ENCODE measurements at places on chromosomes 1 and 21.

- DNase-seq = no peak
Observed at GRCh38 chr1:35554266-35555211, 2.7 kb downstream of the KIAA0319L start.

- no peak for DNase-seq
Observed at GRCh38 chr1:184941410-184941733, 32.9 kb downstream of the NIBAN1 start.

- no peak for DNase-seq
Observed at GRCh38 chr1:5661196-5662085, 330.8 kb downstream of the NPHP4 start.

DNA sequence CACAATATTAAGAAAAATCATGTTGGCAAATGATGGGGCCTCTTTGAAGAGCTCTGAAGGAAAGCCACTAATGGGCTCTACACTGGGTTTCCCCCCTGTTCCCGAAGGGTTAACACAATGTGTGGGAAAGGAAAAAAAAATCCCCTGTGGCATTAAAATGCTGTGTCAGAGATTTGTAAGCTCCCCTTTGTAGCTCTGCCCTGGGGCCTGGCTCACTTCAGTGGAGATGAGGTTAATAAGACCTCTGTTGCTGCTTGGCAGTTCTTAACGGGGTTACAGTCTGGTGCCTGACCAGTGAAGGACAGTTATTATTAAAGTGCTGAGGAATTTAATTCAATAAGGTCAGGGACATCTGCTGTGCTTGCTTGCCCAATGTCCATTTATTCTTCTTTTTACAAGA, 129.7 kb upstream of the UBE2U start:
- DNase-seq = no peak

DNA sequence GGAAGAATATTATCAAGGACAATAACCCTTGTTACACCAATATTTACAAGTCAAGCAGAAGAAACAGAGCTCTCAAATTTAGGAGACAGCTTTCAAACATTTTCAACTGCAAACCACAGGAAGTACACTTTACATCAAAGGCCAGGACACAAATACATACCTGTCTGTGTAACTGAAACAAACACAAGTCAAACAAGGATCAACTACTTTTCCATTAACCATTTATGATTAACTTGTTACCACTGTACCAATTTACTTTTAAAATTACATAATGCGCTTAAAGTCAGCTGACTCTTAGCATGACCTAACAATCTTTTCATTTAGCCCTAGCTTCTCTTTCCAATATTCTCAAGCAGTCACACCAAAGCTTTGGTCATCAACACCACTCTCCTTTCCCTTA, 43.5 kb downstream of the TRIM33 start:
- no peak for DNase-seq

DNA sequence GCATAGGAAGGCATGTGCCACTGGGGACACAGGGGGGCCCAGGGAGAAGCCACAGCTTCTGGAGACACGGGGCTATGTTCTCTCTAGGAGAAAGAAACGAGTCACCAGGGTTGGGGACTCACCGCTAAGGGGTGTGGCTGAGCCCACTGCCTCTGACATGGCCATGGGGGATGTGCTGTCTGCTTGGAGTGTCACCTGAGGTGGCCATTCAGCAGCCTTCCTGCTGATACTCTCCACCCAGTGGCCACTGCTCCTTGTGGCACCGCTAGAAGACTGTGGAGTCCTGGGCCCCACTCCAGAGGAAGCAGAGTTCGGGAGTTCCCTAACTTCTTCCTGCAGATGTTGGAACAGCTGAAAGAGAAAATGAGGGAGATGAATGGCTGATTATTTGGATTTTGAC, 91.2 kb upstream of the SLC45A1 start:
- DNase-seq = no peak

DNA sequence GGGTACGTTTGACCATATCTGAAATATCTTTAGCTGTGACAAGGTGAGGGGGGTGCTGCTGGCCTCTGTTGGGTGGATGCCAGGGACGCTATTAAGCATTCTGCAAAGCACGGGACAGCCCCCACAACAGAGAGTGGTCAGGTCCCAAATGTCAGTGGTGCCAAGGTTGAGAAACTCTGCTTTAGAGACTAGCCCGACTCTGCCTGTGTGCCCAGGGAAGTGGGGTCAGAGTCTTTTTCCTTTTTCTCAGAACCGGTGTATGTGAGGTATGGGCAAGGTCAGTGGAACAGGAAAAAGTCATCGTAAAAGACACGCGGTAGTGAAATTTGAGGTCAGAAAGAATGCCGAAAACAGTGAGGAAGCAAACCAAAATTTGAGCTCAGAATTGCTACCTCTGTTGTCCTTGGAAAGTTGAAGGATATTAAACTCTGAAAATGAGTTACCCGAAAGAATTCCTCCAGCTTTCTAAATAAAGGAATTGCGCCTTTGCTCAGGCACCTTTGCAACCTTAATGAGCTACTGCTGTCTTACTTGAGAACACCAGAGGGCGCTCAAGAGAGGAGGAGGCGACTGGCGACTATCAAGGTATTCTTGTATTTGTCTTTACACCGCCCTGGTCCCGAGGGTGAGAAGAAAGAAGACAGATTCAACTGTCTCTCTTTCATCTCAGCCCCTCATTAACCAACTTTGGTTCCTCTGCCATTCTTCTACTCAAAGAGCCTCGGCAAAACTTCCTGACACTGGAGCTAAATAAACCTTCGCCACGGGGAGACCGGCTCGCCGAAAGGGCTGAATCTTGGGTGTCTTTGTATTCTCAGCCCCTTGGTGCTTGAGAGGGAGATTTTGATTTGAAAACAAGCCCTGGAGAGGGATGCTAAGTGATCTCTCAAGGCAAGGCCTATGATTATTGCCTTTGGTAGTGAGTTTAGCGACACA, 85.4 kb upstream of the OLIG2 start:
- DNase-seq = no peak

GRCh38 chr1:61226791-61227567, 144.6 kb downstream of the NFIA start:
- DNase-seq = peak; percentile 59

- DNase-seq = no peak
Observed at GRCh38 chr1:192914092-192914491, 105.3 kb downstream of the RGS2 start.

GRCh38 chr1:54280651-54281050, 80.7 kb downstream of the MRPL37 start:
- no peak for DNase-seq

DNA sequence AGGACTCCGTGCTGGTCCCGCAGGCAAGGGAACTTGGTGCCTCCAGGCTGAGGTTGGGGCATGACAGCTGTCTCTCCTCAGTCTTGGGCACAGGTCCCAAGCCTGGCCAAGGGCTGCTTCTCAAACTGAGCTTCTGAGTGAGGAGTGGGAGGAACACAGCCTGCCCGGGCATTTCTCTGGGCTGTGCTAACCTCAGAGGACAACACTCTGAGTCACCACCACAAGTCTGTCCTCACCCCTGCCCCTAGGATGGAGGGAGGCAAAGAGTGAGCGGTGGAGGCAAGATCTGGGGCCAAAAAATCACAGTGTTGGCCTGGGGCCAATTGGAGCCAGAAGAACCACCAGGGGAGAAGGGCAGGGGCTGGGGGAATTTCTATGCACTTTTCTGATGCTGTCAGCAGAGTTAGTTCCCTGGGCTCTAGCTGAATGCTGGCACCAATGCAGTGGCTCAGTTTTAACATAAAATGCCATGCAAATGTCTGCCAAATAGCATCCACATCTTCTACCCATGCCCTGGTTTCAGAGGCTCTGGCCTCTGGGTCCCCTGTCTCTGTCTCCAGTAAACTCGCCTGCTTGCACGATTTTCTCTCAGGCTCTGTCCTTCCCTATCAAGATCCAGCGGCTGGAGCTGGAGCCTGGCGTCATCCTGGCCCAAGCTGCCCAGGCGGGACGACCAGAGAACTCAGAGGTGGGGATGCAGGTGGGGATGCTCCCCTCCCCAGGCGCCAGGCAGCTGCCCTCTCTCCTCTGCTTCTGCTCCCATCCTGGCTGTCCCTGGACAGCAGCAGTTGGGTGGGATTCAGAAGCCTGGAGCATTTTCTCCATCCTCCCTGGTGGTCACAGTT, 11.0 kb upstream of the CDK18 start:
- no peak for DNase-seq

- no peak for DNase-seq
Observed at GRCh38 chr21:46001821-46002681, 20.5 kb downstream of the COL6A1 start.

- no peak for DNase-seq
Observed at GRCh38 chr1:175216444-175216843, 23.9 kb upstream of the KIAA0040 start.

- no peak for DNase-seq
Observed at GRCh38 chr1:8765198-8765597, 52.2 kb downstream of the RERE start.

GRCh38 chr1:233843525-233844204, 60.8 kb upstream of the SLC35F3 start:
- DNase-seq = no peak

GRCh38 chr1:26697431-26697977, 1.7 kb downstream of the ARID1A start:
- DNase-seq = no peak

- no peak for DNase-seq
Observed at GRCh38 chr1:157878059-157878458, 36.5 kb upstream of the CD5L start.

- no peak for DNase-seq
Observed at GRCh38 chr1:217049721-217050120, 326.5 kb upstream of the ESRRG start.

- no peak for DNase-seq
Observed at GRCh38 chr1:166884040-166884642, 8.1 kb upstream of the TADA1 start.

- DNase-seq = no peak
Observed at GRCh38 chr1:93851878-93852277, 27.1 kb downstream of the DNTTIP2 start.

DNA sequence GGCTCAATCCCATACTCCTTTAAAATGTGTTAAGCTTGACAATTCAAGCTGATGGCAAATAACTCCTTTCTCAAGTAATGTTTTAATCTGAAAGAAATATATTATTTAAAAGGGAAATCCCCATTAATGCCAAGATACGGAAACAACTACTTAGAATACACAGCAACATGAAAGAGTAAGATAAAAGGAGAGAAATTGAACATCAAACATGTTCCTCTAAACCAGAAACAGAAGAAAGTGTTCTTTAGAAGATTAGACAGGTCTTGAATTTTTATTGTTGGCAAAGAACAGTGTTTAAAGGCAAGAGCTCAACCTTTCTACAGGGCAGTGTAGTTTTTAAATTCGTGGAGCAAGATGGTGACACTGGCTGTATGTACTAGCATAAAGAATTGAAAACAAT, 105.8 kb upstream of the NRIP1 start:
- DNase-seq = no peak

DNA sequence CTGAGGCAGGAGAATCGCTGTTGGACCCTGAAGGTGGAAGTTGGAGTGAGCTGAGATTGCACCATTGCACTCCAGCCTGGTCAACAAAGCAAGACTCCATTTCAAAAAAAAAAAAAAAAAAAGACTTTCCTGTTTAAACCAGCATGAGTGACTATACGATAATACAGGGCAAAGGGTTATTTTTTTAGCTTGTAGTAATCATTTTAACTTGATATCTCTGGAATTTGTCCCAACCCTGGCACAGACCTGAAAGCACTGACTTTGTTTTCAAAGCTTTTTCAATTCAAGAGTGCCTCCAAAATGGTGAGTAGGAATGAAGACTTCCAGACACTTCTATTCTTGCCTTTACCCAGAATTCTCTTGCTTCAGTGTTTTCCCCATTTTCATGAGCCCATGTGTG, 4.4 kb upstream of the TMCO2 start:
- DNase-seq = no peak

- DNase-seq = no peak
Observed at GRCh38 chr1:96747565-96747964, 26.0 kb downstream of the PTBP2 start.

DNA sequence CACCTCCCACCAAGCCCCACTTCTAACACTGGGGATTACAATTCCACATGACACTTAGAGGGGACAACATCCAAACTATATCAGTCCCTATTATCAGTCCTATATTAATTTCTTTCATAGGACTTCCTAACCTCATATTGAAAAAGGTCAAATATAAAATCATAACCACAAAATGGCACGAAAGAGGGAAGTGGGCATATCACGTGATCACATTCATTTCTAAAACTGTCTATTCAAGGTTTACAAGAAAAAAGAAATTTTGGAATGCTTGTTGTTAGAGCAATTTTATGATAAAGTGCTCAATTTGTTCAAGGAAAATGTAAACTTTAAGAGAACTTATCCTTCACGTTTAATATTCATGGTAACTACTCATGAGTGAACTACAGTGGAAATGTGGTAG, 13.2 kb upstream of the CDC7 start:
- no peak for DNase-seq

- DNase-seq = no peak
Observed at GRCh38 chr1:51569284-51570062, 47.4 kb upstream of the OSBPL9 start.

GRCh38 chr21:43196826-43197225, 28.0 kb downstream of the CRYAA start:
- no peak for DNase-seq

GRCh38 chr1:200305806-200306205, 104.0 kb downstream of the ZNF281 start:
- DNase-seq = no peak

- no peak for DNase-seq
Observed at GRCh38 chr1:225449261-225449660, 21.4 kb upstream of the LBR start.

GRCh38 chr1:77768006-77768405, 8.4 kb upstream of the USP33 start:
- DNase-seq = no peak

DNA sequence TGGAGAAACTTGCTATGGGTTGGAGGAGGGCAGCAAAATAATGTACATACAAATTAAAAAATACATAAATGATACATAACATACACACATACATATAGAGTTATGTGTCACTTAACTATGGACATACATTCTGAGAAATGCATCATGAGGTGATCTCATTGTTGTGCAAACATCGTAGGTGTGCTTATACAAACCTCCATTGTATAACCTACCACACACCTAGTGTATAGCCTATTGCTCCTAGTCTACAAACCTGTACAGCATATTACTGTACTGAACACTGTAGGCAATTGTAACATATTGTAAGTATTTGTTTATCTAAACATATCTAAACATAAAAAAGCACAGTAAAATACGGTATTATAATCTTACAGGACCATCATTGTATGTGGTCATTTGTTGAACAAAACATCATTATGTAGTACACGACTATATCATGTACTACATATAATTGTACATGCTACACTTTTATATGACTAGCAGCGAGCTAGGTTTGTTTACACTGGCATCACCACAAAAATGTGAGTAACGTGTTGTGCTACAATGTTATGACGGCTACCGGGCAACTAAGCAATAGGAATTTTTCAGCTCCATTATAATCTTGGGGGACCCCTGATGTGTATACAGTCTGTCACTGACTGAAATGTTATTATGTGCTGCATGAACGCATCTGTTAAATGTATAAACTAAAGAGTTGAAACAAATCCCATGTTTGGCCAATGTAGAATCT, 35.5 kb downstream of the ITGB3BP start:
- DNase-seq = no peak

DNA sequence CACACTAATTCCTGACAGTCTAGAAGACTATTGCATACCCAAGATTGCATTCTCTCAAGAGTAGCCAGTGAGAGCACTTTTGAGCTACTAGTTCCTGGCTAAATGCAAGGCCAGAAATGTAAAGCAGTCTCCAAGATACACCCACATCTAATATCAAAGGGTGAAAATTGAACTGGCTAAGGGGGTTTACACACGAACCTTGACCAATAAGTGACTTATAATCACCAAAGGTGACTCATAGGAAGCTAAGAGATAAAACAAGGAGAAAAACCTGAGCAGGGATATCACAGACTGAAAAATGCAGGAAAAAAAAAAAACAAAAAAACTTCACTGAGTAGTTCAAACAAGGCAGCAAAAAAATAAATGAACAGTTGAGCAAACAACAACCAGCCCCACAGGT, 172.2 kb upstream of the RRP15 start:
- no peak for DNase-seq

Measured in cerebellar nuclear complex (tissue), 1 donor.